Left ventricle myocardium superior (tissue), 1 donor: ENCODE measurements at places on chromosomes 7 and 10. TPM values are rescaled to one million over a fixed set of nuclear protein-coding genes. Genes with fewer than 3 reads are reported as not detected.

DNA sequence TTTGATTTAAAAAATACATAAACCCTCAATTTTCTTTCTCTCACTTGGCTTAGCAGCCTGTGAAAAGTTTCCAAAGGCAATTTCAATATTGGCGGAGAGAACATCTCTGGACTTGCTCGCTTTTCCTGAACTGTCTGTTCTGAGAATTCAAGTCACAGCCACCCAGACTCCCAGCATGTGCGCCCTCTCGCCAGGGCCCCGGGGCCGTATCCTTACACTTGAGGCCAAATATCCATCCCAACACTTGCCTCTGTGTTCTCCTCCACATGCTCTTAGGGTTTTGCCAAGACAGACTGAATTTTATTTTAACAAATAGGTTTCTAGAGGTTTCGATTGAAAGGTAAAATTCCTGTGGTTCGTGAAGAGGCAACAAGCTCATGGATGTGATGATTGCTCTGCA, 111.5 kb upstream of the GPR26 start:
- no peak for DNase-seq

DNA sequence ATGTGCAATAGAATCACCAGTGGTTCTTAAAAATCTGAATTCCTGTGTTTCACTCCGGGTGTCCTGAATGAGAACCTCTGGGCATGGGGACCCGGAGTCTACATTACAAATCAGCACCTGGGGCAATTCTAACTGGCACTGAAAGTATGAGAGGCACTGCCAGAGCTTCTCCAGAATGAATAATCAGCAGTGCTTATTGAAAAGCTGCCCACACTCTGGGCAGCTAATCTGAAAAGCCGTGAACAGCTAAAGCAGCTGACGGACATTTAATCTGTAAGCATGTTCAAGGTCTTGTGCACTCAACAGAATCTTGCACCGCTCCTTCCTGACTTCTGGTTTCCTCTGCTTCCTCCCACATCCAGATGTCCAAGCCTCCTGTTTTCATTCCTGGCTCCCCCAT, 113.3 kb upstream of the KIF5B start:
- no peak for DNase-seq

GRCh38 chr7:143480501-143480900, 2.8 kb downstream of the TAS2R41 start:
- no peak for DNase-seq

GRCh38 chr10:70952401-70952800, 64.0 kb upstream of the PCBD1 start:
- DNase-seq = no peak

Gene OR6B1
- not detected for total RNA-seq
